ENCODE measurements at places on chromosomes 1 and 21.

- no peak for DNase-seq
Measured at GRCh38 chr1:210797422-210797821, 336.5 kb downstream of the KCNH1 start.

DNA sequence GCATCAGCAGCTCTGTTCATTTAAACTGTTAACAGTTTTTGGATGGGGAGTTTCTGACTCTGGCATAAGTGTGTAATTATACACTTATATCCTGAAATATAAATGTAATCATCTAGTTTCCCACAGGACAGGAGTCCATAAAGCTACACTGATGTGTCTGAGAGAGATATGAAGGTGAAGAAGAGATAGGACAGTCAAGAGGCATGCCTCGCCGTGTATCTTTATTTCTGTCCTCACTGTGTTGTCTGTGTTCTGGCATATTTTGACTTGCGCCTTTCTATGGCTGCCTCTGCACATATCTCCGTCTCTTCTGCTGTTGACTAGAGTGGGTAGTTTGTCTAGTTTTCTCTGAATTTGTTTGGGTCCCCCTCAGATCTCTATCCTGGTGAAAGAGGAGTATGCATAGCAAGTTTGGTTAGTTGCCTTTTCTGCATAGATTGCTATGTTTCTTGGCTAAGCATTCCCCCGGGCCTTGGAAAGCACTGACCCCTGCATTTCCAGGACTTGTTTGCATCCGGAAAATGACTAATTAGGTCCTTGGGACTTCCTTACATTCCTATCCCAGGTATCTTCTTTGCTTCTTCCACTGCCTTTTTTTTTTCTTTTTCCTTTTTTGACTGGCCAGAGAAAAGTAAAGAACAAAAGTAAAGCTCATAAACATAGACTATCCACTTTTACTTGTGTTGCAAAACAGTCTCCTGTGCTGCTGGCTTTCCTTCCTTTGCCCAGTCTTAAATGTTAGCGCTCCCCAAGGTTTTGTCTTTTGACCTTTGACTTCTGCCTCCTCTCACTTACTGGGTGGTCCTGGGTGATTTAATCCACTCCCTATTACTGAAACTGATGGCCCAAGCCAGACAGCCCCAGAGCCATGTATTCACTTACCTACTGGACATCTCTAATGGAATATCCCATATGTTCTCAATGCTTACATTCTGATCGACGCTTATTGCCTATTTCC lies 27.6 kb upstream of the CNN3 start:
- no peak for DNase-seq

DNA sequence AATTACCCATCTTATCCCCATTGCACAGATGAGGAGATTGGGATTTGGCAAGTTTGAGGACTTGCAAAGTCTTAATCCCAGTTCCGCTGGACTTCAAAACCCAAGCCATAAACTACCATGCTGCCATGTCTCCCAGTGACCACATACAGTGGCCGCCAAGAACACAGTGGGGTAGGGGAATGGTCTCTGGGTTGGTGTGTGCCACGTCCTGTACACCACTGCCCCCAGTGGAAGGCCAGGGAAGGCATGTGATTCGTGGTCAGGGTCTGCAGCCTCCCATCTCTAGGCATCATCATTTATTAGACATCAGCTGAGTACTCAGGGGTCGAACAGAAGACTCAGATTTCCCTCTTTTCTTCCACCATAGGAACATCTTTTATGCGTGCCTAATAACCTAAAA lies 76.0 kb downstream of the MAN1C1 start:
- DNase-seq: peak; percentile 37

- peak; percentile 29 for DNase-seq
Measured at GRCh38 chr1:152110860-152111514, 4.3 kb downstream of the TCHH start.

GRCh38 chr1:36849956-36850355 lies 184.4 kb downstream of the GRIK3 start:
- DNase-seq: no peak

GRCh38 chr1:91734761-91735160 lies 151.2 kb downstream of the TGFBR3 start:
- DNase-seq: no peak

DNA sequence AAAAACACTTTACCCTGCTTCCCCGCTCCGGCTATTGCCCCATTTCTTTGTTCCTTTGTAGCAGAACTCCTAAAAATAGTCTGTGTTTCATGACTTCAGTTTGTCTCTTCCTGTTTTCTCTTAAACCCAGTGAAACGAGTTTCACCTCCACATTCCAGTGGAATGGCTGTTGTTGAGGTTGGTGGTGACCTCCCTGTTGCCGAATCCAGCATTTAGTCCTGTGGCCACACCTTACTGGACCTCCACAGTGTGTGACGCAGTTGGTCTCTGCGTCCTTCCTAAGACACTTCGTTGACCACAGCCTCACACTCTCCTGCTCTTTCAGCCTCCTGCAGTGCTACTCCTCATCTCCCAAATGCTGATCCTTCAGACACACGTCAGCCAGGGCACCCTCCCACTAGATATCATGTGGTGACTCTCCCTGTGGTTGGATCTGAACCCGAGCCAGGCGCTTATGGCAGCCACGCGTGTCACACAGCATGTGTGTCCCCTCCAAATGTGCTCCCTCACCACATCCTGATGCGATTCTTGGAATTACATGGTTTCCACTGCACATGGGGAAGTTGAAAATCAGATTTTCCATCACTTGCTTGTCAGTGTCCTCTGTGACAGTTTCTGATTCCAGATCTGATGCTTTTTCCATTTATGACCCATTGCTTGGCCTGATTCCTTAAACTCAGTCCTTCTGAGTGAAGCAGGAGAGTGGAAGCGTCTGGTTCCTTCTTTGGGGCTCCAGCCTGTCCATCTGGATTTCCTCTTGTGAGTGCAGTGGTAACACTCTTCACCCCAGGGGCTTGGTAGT lies 99.1 kb upstream of the ARTN start:
- DNase-seq: no peak

All from stimulated activated CD4-positive, alpha-beta T cell treated with anti-CD3 and anti-CD28 coated beads, Interleukin-4, amount 100 ng/mL, for 1 hour (primary cell).